ENCODE measurements at places on chromosomes 12 and 14.

GRCh38 chr12:84986586-84986985 lies 49.5 kb downstream of the TSPAN19 start:
- DNase-seq: no peak

GRCh38 chr14:101235335-101236103 lies 325.8 kb upstream of the DIO3 start:
- DNase-seq: no peak

DNA sequence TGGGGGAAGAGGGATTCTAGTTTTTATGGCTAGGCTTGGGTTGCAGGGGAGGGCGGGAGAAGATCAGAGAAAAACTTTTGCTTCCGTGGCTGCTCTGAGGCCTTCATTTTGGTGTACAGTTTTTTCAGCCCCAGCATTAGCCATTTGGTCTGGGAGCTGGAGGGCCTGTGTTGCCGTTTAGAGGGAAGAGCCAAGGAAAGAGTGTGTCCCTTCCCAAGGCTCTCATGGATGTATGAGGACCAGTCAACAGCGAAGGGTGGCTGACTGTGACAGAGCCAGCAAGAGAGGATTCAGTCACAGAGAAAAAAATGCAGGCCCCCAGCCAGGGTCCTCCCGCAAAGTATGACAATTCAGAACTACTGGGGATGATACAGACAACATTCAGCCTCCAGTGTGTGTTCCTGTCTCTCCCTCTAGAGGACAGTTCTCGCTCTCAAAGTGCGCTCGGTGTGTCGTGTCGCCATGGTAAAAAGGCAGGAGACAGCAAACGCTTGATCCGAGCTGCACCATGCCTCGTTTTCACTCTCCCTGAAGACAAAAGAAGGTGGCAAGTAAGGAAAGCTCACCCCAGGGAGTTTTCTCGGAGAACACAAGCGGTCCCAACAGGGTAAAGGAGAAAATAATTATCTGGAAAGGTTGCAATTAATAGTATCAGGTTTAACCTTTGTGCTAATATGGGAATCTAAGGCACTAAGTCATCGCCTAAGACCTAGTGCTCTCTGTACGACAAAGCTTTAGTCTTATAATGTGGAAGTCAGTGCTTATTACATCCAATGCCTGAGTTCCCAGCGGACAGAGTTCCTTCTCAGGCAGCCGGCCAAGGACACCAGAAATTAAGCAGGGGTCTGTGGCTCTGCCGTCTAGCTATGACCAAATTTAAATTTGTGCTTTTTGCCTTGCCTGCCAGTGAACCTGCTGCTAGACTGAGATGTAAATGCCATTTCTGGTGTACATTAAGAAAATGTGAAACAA lies 157.3 kb upstream of the PLXNC1 start:
- DNase-seq: no peak

- DNase-seq: no peak
These were observed 331.6 kb upstream of the FAR2 start for GRCh38 chr12:28817524-28817923.

GRCh38 chr12:99498756-99499155 lies 148.8 kb upstream of the GARIN6 start:
- DNase-seq: no peak

DNA sequence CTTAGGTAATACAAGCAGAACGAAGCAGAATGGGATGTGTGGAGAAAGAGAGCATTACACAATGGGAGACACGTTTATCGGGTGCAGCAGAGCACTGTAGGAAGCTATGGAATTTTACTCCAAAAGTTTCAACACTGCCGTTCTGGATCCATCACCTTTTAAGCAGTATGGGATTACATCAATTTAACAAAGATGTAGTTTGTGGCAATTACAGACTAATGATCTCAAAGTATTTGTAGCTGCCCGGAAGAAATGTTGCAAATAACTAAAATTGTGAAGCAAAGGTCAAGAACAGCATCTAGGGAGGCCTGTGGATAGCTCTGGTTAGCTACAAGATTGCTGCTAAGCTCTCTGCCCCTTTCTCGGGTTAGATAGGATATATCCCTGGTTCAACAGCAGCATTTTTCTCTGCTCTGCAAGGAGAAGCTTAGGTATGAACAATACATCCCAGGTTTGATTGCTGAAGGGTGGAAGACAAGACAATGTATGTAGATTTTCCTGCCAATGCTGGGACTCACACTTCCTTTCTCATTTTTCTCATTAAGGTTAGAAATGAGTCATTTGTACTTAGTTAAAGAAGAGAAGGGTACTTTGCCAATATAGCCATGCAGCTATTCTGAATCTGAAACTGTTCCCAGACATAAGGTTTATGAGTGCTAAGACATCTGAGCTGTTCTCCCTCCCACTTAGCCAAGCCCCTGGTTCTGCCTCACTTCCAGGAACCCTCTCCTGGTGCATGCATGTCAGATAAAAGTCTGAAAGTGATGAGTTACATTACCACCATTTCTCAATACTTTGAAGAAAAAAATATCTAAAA lies 75.0 kb upstream of the HIF1A start:
- DNase-seq: peak; percentile 68

- no peak for DNase-seq
These were observed 18.5 kb downstream of the ANAPC5 start for GRCh38 chr12:121333747-121334146.

GRCh38 chr12:49789992-49790391 lies 38.2 kb downstream of the NCKAP5L start:
- no peak for DNase-seq

DNA sequence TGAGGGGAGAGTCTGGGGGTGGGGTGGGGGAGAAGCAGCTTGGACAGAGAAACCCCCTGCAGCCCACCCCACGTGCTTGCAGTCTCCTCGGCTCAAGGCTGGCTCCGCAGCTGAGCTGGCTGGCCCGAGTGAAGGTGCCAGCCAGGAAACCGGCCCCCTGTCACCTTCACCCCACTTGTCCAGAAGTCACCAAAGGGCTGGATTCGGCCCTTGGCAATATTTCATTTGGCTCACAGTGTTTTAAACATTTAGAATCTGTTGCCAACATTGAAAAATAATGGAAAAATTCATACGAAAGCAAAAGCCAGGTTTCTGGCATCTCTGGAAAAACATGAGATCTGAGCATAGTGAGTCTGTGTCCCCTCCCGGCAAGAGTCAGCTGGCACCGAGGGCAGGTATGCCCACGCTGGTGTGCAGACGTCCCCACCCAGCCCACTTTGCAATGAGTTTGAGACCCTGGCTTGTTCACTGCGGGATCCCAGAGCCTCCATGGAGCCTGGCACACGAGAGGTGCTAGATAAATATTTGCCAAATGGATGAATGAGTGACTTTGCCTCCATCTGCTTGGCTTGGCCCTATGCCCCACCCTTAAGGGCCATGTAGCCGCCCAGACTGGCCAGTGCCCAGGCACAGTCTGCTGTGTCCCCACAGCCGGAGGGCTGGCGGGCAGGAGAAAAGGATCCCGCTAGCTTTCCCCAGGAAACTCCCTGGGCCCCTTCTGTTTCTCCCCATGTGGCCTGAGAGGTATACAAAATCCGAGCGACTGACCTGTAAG lies 18.2 kb downstream of the MSI1 start:
- DNase-seq: no peak

Measured in stimulated activated CD4-positive, alpha-beta T cell treated with anti-CD3 and anti-CD28 coated beads, Interleukin-4, amount 100 ng/mL, for 24 hours (primary cell).